ENCODE measurements at places on chromosomes 7 and 10. TPM values are rescaled to one million over a fixed set of nuclear protein-coding genes. Genes with fewer than 3 reads are reported as not detected.
A peak's percentile ranks its signal among the peaks of the same experiment; 100 is the strongest.

DNA sequence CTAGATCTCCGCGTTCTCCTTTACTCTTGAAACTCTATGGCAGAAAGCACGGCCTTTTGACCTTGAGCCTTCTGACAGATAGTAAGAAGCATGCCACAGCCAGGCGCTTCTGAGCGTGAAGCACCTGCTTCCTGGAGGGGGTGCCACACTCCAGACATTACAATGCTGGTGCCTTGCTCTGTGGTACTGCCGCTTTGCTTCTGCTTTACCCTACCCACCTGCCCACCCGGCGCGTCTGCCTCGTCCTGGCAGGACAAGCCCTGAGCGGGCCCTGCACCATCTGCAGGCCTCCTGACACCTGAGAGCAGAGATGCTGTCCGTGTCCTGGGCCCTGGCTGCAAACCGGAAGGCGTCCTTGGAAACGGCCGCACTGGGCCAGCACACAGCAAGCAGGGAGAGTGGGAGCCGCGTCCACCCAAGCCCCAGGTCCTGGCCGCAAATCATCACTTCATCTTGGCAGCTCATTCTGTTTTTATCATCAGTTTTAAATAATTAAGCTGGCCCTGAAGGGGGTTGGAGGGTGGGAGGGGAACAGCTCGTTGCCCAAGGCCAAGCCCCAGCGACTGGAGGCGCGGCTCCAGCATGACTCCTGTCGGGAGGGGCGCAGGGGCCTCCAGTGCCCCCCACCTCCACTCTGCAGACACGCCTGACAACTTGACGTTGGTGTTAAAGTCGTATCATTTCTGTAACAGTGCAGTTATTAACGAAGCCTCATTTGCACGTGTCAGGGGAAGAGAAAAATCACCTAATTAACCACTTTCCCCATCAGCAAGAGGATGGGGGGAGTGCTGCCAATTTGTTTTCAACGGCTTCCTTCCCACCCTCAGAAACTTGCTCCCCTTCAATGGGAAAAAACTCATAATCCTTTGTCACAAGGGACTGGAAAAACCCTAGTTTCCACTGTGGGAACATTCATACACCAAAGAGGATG lies 132.2 kb downstream of the MAD1L1 start:
- no peak for DNase-seq

GRCh38 chr7:111363099-111363498 lies 199.2 kb downstream of the IMMP2L start:
- DNase-seq: no peak

- no peak for DNase-seq
Observed at GRCh38 chr7:30136117-30136731, 1.4 kb downstream of the MTURN start.

DNA sequence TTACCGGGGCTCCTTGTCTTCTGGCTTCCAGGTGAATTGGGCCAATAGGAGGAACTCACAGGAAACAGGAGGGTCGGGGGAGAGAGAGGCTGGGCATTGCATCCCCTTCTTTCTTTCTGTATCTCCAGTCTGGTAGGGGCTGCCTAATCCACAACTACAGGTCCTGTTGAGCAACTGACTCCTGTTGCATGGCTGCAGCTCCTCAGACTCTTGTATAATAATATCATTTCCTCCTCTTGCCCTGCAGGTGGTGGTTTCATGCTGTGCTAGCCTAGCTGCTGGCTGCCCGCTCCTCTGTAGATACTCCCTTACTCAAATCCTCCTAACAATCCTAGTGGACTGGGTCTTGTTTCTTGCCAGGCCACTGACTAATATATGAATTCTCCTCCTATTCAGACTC lies 276.5 kb upstream of the SMIM30 start:
- no peak for DNase-seq

DNA sequence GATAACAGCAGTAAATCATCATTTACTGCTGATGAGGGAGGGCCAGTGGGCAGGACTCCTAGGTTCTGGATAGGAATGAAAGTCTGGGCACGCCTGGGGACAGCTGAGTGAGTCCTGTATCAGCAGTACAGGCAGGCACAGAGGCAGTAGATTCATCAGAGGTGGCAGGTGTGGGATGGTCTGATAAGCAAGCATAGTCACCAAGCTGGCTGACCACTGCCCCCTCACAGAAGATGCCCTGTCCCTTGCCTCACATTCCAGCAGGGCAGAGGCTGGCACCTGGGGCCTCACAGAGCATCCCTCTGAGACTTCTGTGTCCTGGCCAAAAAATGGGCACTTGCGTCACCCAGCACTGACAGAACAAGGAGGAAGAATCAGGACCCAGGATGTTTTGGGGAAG lies 23.2 kb upstream of the ACSM6 start:
- no peak for DNase-seq

DNA sequence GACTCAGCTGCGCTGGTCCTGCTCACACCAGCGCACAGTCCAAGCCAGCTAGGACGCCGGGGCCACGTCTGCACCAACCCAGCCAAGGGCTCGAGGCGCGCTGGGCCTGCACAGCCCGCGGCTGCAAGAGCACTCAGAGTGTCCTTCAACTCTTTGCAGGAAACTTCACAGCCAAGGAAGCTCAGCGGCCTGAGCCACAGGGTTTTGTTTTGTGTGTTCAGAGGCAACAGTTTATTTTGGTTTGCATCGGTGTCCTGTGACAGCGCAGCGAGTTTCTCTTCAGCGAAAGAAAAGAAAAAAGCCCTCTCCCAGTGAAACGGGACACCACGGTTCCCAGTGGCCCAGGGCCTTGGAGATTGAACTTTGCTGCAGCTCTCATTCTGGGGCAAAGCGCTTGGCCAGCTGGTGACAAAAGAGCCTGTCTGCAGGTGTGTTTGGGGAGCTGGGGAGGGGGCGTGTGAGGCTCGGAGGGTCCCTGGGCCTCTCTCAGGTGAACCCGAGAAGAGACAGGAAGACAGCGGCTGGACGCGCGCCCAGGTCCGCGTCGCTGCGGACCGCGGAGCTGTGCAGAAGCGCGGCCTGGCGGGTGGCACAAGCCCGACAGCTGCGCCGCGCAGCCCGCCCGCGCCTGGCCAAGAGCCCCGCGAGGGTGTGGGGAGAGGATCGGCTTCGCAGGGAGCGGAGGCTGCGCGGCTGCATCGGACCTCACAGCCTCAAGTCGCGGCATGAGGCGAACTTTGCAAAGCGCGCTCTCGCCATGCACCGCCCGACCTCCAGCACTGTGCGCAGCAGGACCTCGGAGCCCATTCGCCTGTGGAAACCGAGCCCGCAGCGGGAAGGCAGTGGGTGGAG lies 922 bp downstream of the CXCL12 start:
- DNase-seq: no peak

- peak; percentile 80 for DNase-seq
Observed at GRCh38 chr10:100535715-100536353, at the start of gene HIF1AN. Gene HIF1AN, plus strand, starts transcription at chr10:100535943. Its CDS starts 16 bp downstream, at chr10:100535959.

DNA sequence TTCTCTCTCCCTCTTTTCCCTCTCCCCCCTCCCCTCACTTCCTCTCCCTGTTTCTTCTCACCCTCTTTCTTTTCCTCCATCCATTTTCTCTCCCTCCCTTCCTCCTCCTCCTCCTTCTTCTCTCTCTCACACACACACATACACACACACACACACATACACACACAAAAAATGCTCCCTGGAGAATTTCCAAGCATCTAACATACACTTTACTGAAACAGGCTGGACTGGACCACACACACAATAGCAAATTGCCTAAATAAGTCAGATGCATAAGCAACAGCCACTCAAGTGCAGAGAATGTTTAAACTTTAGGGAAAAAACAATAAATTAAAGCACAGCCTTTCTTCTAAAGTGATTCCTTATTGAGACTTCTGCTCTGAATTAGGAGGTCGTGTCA lies 267.7 kb downstream of the FGFR2 start:
- DNase-seq: no peak

DNA sequence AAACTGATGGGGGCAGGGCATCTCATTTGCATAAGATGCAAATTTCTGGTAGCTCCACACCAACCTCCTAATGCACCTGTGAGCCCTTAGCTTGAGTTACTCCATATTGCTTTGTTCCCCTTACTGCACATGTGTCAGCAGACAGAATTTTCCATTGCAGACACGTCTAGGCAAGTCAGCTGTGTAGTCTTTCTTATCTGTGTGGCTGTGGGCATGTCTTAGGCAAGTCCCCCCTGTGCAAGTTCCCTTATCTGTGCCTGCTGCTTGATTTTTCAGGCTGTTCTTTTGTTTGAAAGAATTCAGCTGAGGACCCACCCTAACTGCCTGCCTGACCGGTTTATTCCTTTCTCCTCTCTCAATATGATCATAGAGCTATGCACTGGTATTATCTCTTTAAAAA lies 28.5 kb upstream of the TRIM24 start:
- no peak for DNase-seq

GRCh38 chr7:108770981-108771745 lies 201.5 kb downstream of the DNAJB9 start:
- DNase-seq: no peak

DNA sequence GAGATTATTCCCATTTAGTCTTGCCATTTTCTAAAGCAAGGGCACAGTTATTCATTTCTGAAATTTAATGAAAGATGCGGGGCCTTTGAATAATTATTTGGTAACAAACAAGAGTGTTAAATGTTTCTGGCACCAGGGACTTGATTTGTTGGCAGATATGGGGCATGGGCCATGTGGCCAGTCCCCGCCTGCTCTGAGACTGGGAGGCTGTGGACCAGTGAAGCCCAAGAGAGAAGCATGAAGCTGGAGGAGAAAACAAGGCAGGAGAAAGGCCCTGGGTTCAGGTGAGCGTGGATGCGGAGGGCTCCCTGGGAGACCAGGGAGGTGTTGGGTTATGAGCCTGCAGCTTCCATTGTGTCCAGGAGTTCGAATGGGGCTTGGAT lies 378.5 kb downstream of the TCERG1L start:
- no peak for DNase-seq

GRCh38 chr7:2080060-2080387 lies 152.7 kb downstream of the MAD1L1 start:
- no peak for DNase-seq

- DNase-seq: no peak
Observed at GRCh38 chr10:14583252-14583651, 191.4 kb downstream of the FAM107B start.

- no peak for DNase-seq
Observed at GRCh38 chr10:103692436-103692951, 162.9 kb downstream of the SH3PXD2A start.

- DNase-seq: no peak
Observed at GRCh38 chr10:62017491-62017870, 116.0 kb downstream of the ARID5B start.

- no peak for DNase-seq
Observed at GRCh38 chr7:2350861-2351260, 3.8 kb upstream of the EIF3B start.

DNA sequence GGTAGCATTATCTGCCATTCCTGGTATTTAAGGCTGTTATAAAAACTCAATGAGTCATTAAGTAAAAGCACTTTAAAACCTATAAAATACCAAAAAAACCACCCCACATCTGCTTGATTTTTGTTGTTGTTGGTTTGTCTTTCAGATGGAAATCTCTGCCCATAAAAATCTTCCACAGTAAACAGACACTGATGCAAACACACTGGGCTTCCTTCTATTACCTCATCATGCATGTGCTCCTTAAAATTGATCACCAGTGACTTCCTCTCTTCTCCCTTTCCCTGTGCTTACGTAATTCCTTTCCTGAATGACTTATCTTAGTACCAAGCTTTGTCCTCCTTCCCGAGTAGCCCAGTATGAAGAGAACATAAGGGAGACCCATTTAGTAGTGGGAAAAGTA lies 167.2 kb downstream of the EVX1 start:
- DNase-seq: no peak

- DNase-seq: no peak
Observed at GRCh38 chr7:116691664-116692063, 19.7 kb downstream of the MET start.

DNA sequence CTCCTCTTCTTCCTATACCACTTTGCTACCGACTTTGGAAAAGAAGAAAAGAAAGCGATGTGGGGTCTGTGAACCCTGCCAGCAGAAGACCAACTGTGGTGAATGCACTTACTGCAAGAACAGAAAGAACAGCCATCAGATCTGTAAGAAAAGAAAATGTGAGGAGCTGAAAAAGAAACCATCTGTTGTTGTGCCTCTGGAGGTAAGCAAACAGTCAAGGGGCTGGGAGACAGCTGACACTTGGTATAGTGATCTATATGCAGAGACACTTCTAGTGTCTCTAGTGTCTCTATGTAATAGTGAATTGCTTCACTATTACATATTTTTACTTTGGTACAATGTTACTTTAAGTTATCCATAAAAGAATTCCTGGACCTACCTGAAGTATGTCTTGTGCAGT lies 13.9 kb downstream of the TET1 start:
- no peak for DNase-seq

DNA sequence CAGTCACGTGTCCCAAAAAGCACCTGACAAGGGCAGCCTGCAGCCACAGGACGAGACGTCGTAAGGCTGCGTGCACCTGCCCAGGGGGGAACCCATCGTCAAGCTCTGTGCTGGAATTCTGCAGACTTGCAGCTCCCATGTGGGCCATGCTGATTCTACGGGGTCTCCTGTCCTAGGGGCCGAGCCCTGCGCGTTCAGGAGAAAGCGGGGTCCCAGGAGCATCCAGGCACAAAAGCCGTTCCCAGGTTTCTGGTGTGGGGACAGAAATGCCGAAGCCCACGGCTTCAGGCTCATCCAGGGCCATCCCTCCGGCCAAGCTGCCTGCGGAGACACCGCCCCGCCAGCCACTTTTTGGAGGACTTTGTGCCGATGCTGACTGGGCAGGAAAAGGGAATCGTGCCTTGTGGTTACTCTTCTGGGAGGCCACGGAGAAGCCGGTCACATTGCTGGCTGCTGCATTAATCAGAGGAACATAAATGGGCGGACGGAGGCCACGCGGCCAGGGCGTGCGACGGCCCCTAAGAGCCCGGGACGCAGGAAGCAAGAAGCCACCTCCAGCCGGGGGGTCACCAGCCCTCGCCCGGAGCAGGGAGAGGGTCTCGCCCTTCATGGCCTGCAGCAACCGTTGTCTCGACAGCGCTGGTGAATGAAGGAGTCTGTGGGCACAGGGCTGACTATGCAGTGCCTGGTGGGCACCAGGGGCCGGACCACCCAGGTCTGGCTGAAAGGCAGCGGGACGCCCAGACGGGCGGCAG lies 62.6 kb upstream of the PDGFA start:
- no peak for DNase-seq

- no peak for DNase-seq
Observed at GRCh38 chr10:116469437-116469836, 41.8 kb downstream of the PNLIPRP3 start.

NAT16 gene
- not detected for polyA plus RNA-seq

FUOM gene
- 13.3 TPM for polyA plus RNA-seq

PNLIPRP2 gene
- not detected for polyA plus RNA-seq

TAX1BP1 gene
- 139 TPM for polyA plus RNA-seq

OPN1SW gene
- 1.8 TPM for polyA plus RNA-seq

PBLD gene
- 92.9 TPM for polyA plus RNA-seq

COX19 gene
- 11.1 TPM for polyA plus RNA-seq

GNAT3 gene
- polyA plus RNA-seq: not detected

HYAL4 gene
- polyA plus RNA-seq: 0.16 TPM

Measured in right renal cortex interstitium (tissue), 3 donors.